ENCODE measurements at places on chromosomes 5 and 9.

- DNase-seq, result no peak
These were observed 43.9 kb downstream of the PCDH1 start for GRCh38 chr5:141834331-141834730.

DNA sequence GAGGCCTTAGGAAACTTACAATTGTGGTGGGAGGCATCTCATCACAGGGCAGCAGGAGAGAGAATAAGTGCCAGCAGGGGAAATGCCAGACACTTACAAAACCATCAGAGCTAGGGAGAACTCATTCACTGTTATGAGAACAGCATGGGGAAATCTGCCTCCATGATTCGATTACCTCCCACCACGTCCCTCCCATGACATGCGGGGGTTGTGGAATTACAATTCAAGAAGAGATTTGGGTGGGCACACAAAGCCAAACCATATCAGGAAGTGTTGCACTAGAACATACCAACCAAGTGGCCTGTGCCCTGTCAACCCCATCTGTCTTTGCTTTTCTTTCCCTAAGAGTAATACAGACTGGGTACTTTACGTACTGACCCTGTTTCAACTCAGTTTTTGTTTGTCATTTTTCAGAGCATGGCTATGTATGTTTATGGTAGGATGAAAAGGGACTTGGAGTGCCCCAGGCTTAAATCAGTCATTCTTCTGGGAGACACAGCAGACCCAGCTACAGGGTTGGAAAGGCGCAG lies 58.3 kb upstream of the TGFBR1 start:
- no peak for DNase-seq

DNA sequence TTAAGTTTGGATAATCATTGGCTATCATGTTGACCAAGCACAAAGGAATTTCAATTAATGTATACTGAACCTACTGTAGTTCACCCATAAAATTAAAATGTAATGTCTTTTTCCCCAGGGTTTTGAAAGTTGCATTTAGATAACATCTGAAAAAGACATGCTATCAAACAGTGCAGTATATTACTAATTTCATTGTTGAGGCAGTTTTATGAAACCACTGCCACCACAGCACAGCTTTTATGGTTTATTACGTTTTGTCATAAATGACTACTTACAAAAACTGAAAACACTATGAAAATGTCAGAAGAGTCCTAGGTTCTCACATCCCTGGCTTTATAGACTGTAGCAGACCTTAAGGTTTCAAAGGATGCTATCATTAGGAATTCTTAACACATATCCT lies 32.0 kb upstream of the HAPLN1 start:
- no peak for DNase-seq

DNA sequence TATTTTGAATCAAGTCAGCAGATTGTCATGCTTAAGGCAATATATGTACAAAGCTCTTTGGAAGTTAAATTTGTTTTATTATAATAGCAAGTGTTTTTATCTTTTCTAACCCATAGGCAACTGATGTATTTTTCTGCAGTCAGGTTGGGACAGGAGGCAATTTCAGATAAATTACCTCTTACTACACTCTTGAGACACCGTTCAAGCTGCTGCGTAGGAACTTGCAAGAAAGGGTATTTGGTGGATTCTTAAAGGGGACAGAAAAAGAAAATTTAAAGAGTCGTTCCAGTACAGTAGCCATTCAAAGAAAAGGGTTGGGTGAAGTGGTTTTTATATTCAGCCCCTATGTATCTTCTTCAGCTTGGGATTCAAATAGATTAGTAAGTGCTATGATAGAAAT lies 112.4 kb upstream of the APC start:
- no peak for DNase-seq

- DNase-seq, result no peak
These were observed 96.1 kb downstream of the C9orf152 start for GRCh38 chr9:110111868-110112267.
